ENCODE measurements at places on chromosomes 16 and 17. TPM values are rescaled to one million over a fixed set of nuclear protein-coding genes. Genes with fewer than 3 reads are reported as not detected.

DNA sequence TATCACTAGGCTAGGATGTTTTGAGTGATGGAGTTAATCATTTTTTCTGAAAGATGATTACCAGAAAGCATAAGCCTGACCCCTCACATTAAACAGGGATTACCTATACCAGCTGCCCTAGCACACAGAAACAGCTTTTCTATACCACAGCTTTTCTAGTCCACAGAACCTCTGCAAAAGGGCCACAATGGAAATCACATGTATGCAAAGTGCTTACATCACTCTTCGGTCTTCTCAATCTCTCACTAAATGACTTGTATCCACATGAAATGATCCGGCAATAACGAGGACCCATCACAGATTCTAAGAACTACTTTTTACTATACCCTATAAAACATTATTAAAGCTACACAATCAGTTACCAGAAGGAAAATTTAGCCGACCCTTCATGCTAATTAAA lies 2.6 kb downstream of the CSNK2A2 start:
- DNase-seq, result no peak

- peak; percentile 70 for DNase-seq
Measured at GRCh38 chr17:42679492-42680330, 1.9 kb downstream of the CCR10 start.

DNA sequence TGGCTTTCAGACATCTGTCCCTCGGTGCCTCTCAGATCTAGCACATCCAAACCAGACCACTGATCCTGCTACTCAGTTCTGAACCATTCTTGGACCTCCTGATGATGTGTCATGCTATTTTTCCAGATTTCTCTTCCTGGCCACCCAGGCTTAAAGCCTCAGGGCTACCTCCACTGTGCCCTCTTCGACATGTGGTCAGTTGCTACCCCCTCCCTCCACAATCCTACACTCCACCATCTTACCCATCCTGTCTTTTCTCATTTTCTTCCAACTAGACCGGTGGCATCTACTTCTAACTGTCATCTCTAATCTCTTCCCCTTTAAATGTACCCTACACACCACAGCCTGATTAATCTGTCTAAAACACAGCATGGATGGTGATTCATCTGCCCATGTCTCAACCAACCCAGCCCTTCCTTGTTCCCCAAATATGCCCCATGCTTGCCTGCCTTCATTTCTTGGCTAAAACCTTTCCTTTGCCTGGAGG lies 478.6 kb downstream of the SLC39A11 start:
- peak; percentile 90 for DNase-seq

GRCh38 chr16:15853021-15853420 lies 3.8 kb downstream of the MYH11 start:
- DNase-seq, result no peak

- DNase-seq, result no peak
Measured at GRCh38 chr16:19939553-19939952, 54.9 kb upstream of the GPRC5B start.

DNA sequence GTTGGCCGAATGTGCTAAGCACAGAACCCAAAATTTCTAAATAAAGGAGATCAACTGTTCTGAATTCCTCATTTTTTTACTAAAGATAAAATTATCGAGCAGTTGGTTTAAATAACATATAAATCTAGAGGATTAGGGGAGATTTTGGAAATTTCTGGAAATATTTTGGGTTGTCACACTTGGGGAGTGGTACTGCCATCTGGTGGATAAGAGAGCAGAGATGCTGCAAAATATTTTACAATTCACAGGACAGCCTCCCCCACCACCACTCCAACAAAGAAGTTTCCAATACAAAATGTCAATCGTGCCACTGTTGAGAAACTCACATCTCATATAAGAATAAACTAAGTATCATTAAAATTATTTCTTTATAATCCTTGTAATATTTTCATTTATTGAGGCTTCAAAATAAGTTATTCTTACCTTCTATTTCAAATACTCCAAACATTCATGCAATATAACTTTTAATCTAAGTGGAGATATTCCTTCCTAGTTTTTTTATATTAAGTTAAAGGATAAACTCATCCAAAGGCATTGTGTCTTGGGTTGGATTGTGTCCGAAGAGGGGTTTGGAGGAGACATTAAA lies 17.0 kb upstream of the ABCA8 start:
- no peak for DNase-seq

DNA sequence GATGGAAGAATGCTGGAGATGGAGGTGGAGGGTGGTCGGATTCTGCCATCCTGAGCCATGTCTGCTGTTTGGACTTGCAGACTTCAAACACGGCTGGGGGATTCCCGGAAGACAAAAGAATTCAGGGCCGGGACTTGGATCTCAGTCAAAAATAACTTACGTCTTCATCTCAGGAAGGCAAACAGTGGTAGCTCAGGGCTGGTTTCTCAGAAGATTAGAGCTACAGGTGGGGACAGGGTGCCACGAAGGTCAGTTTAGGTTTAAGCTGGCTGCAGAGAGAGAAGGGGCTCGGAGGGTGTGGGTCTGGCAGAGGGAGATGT lies 4.3 kb upstream of the RHBDL3 start:
- DNase-seq, result no peak

DNA sequence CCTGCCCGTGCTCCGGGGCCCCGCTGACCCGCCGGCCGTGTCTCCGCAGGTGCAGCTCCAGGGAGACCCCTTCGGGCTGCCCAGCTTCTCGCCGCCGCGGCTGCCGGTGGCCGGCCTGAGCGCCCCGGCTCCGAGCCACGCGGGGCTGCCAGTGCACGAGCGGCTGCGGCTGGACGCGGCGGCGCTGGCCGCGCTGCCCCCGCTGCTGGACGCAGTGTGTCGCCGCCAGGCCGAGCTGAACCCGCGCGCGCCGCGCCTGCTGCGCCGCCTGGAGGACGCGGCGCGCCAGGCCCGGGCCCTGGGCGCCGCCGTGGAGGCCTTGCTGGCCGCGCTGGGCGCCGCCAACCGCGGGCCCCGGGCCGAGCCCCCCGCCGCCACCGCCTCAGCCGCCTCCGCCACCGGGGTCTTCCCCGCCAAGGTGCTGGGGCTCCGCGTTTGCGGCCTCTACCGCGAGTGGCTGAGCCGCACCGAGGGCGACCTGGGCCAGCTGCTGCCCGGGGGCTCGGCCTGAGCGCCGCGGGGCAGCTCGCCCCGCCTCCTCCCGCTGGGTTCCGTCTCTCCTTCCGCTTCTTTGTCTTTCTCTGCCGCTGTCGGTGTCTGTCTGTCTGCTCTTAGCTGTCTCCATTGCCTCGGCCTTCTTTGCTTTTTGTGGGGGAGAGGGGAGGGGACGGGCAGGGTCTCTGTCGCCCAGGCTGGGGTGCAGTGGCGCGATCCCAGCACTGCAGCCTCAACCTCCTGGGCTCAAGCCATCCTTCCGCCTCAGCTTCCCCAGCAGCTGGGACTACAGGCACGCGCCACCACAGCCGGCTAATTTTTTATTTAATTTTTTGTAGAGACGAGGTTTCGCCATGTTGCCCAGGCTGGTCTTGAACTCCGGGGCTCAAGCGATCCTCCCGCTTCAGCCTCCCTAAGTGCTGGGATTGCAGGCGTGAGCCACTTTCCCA lies 5.9 kb downstream of the CTF1 start:
- DNase-seq, result peak; percentile 31

DGKE gene
- total RNA-seq, result 6.7 TPM

NUTF2 gene
- 158 TPM for total RNA-seq

All from mammary epithelial cell (primary cell).